ENCODE measurements at places on chromosomes 7 and 10.

GRCh38 chr7:45178241-45179225, 20.9 kb downstream of the RAMP3 start:
- DNase-seq = no peak

DNA sequence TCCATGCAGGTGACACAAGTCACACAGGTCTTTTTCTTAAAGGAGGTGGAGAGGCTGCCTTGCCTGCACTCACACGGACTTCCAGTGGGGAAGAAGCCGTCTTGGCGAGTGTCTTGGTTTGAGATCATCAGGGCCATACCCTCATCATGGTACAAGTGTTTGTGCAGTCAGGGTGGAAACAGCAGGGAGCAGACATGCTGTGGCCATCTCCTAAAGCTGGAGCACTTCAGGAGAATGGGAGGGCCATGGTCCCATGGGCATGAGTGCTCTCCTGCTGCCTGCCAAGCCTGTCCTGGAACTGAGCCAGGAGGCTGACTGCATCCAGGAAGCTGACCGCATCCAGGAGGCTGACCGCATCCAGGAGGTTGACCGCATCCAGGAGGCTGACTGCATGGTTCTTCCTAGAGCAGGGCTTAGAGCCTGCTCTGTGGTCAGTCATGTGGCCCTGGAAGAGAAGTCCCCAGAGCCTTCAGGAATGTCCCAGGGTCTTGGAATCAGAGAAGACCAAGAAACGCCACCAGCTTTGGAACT, 98.4 kb downstream of the ADARB2 start:
- DNase-seq = no peak

GRCh38 chr10:12484002-12484918, 134.9 kb downstream of the CAMK1D start:
- DNase-seq = no peak

DNA sequence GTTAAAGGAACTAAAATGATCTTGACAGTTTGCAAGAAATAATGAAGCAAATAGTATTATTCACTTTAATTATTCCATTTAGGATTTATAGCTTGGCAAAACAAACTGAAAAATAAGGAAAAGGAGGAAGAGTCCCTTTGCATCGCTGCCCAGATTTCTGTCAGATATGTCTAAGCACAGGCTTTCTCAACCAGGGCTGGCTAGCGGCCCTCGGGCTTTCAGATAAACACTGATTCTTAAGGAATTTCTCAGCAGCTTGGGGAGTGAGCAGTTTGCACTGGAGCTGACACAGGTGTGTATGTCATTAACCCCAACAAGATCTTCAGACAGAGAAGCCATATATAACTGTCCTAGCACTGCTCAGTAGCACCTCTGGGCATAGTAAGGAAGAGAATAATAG, 47.9 kb upstream of the SEMA3D start:
- no peak for DNase-seq

GRCh38 chr10:98488669-98489430, 42.1 kb upstream of the HPS1 start:
- DNase-seq = no peak

- no peak for DNase-seq
Observed at GRCh38 chr10:32972929-32973328, 14.9 kb upstream of the ITGB1 start.

- peak; percentile 15 for DNase-seq
Observed at GRCh38 chr10:119401671-119402395, 140.7 kb downstream of the RGS10 start.

GRCh38 chr7:108375668-108376067, 80.6 kb downstream of the NRCAM start:
- no peak for DNase-seq

DNA sequence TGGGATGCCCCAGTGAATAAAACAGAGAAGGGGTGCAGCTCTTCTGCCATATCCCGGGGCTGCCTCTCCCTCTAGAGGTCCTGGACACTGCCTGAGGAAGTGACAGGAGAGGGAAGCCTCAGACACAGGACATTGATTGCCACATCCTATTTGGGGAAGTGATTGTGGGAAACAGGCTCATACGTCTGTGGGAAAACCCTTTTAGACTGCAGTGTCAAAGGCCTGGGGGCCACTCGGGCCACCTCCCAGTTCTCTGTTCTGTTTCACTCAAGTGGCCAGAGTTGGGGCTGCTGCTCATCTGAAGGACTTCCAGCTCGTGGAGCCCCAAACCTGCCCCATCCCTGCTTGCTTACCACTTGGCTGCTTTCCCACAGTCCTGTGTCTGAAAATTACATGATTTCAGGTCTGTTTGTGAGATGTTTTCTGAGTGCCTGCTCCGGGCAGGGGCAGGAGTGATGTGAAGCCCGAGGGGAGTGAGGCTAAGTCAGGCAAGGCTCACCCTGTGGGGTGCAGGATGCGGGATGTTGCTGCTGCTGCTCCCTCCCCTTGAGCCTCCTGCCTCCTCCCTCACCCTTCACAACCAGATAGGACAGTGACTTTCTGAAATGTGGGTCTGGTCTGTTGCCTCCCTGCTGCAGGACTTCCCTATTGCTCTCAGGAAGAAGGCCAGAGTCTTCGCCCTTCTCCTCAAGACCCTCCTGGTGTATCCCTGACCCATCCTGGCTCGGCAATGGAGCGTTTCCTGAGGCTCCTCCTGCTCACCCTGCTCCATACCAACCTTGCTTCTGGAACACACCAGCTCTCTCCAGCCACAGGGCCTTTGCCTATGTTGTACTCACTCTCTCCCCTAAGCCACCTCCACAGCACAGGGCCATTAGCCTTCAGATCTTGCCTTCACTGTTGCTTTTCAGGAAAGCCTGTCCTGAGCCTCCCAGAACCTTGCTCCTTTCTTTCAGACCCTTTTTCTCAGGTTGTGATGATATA, 58.4 kb downstream of the NEURL1 start:
- DNase-seq = peak; percentile 96

- no peak for DNase-seq
Observed at GRCh38 chr7:31304446-31304845, 36.1 kb downstream of the NEUROD6 start.

- no peak for DNase-seq
Observed at GRCh38 chr7:97270280-97270679, 152.8 kb downstream of the SDHAF3 start.

GRCh38 chr10:26540601-26541000, 102.5 kb downstream of the APBB1IP start:
- no peak for DNase-seq

Measured in inflammatory macrophage treated with lipopolysaccharide for 1 hour (primary cell).